ENCODE measurements at places on chromosomes 11 and 22.

- DNase-seq: peak; percentile 99
Observed at GRCh38 chr22:42090596-42091454, at the start of gene NDUFA6. TSS of gene NDUFA6 (minus strand) at chr22:42090772. CDS start at chr22:42090744, 28 bp downstream.

DNA sequence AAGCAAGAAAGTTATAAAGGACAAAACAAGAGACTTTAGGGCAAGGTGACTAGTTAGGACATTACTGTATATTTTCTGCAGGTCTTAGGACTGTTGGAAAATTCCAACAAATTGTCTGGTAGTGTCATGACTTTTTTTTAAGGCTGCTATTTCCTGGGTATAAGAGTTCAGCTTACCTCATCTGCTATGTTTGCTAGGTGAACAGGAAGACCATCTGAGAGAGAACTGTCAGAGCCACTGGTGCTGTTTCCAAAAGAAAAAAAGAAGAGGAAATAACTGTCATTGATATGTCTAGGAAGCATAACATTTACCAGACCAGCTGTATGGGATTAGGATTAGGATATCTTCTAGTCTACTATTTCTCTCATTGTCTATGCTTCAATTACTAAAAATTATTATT, 26.3 kb upstream of the MTCH2 start:
- no peak for DNase-seq

DNA sequence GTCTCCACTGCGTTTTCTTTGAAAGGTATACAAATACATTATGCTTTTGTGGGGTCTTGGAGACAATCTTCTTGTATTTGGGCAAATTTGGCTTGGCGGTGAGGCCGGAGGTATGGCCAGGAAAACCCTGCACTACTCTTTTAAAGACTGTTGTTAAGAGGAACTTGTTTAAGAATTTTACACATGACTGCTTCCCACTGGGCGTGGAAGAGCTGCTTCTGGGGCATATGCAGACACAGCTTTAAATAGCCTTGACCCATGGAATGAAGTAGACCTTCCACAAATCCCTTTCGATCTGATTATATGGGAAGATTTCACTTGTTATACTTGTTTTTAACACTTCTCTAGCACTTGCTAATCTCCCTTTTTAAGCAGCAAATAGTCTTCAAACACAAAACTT, 453.6 kb downstream of the MN1 start:
- no peak for DNase-seq

DNA sequence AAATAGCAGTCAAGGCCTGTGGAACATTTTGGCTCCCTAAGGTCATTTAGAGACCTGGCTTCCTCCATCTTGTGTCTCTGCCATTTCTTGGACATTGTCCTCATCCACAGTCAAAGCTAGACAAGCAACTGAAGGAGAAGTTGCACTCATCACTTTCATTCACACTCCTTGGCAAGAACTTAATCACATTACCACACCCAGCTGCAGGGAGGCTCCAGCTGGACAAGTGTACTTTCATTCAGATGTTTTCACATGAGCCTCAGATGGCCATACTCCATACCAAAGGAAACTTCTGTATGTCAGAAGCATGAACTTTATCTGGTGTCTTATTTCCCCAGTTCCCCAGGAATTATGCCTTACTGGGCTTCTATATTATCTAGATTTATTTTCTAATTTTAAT, 537.4 kb downstream of the TMEM135 start:
- no peak for DNase-seq

DNA sequence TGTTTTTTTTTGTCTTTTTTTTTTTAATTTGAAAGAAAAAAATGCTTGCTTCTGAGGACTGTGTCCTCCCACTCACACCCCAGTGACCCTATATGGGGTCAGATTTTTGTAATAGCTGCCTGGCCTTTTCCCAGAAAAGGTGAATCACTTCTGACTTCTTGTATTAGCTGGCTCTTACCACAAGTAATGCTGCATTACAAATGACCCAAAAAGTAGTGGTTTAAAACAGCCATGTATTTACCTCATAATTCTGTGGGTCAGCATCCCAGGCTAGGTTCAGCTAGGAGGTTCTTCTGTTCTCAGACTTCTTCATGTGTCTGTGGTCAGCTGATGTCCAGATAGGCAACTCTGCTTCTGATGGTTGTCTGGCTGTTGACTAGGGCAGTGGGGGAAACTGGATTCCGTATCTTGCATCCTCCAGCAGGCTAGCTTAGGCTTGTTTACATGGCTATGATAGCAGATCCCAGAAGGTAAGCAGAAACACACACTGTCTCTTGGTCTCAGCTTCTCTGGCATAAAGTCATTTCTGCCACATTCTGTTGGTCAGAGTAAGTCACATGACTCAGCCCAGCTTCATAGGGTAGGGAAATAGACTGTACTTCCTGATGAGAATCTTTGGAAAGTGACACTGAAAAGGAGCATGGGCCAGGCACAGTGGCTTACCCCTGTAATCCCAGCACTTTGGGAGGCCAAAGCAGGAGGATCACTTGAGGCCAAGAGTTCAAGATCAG, 19.5 kb downstream of the LHFPL7 start:
- DNase-seq: peak; percentile 61

All from cardiac fibroblast (primary cell).